ENCODE measurements at places on chromosomes 1 and 21.
A peak's percentile ranks its signal among the peaks of the same experiment; 100 is the strongest.

GRCh38 chr1:16181887-16182719, 26.2 kb upstream of the EPHA2 start:
- DNase-seq = peak; percentile 94

DNA sequence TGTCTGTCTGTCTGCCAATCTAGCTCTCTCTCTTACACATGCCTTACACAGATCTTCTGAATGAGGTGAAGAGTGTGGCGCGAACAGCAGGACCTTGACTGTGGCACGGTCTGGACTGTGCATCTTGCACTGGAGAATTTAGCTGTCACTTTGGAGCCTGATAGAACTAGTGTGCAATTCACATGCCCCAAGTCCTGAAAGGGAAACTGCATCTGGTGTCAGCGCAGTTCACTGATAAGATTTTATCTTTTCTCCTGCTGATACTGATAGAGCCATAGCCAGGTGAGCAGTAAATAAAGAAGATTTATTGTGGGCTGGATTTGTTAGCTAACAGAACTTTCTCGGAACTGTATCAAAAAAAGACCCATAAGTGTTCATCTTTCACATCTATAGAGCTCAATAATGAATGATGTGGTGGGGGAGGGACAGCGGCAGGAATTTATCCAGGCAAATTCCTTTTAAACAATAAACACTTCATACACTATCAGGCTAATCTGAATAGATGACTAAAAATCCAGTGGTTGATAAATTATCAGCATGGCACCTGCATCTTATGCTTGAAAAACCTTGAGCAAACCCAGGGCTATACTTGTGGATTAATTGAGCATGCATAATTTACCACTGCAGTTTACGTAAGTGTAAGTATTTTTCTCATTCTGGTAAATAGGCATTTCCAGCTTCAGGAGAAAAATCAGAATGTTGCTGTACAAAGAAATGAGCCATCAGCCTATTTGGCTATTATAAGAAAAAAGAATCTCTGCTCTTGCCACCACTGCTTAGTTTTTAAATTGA, 104.1 kb downstream of the NTNG1 start:
- DNase-seq = no peak

- DNase-seq = peak; percentile 52
Observed at GRCh38 chr21:28074676-28075075, 918.0 kb downstream of the LTN1 start.

GRCh38 chr1:112643080-112643479, 23.4 kb downstream of the CAPZA1 start:
- no peak for DNase-seq

DNA sequence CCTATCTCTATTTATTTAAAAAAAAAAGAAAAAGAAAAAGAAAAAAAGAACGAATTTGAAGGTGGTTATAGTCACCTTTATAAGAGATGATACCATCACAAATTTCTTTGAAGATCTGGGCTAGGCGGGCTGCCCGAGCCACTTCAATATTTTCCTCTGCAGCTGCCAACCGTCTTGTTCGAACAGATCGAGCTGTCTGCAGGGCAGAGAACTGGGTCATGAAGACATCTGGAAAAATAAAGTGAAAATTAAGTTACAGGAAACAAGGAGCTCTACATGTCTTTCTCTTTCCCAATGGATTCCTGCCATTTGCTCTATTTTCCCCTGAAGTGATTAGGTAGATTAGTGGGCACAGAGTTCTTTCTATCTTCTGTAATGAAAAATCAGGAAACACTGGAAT, 31.9 kb downstream of the RUSC1 start:
- DNase-seq = no peak

GRCh38 chr1:77977989-77978292, 931 bp downstream of the FUBP1 start:
- DNase-seq = no peak

DNA sequence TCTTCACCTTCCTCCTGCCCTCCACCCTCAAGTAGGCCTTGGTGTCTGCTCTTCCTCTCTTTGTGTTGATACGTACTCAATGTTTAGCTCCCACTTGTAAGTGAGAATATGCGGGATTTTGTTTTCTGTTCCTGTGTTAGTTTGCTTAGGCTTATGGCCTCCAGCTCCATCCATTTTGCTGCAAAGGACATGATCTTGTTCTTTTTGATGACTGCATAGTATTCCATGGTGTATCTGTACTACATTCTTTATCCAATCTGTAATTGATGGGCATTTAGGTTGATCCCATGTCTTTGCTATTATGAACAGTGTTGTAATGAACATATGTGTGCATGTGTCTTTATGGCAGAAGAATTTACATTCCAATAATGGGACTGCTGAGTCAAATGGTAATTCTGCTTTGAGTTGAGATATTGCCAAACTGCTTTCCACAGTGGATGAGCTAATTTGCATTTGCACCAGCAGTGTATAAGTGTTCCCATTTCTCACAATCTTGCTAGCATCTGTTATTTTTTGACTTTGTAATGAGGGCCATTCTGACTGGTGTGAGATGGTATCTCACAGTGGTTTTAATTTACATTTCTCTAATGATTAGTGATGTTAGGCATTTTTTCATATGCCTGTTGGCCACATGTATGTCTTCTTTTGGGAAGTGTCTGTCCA, 272.7 kb downstream of the SDCCAG8 start:
- DNase-seq = no peak

GRCh38 chr1:233025157-233025556, 74.7 kb downstream of the NTPCR start:
- DNase-seq = peak; percentile 53

DNA sequence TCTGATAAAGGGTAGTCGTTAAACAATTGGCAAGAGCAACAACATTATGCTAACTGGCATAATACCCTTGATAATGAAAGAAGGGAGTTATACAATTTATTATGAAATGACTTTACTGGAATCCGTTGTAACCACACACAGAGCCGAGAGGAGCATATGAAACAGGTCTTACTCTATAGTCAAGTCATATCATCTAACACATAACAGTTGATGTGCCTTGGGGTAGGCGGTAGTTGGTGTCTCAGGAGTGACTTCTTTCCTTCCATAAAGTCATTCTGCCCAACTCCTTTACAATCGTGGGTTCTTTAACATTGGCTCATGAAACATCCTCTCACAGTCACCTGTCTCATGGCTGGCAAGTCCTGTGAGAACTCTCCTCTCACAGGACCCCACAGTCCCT, 225.2 kb downstream of the LTN1 start:
- DNase-seq = no peak

GRCh38 chr1:84888753-84889152, 4.3 kb downstream of the LPAR3 start:
- no peak for DNase-seq

GRCh38 chr1:54047384-54048305, 5.4 kb downstream of the TMEM59 start:
- DNase-seq = no peak

GRCh38 chr1:210099921-210100320, 132.7 kb upstream of the SERTAD4 start:
- DNase-seq = peak; percentile 93
